ENCODE measurements at places on chromosomes 1 and 21. TPM values are rescaled to one million over a fixed set of nuclear protein-coding genes. Genes with fewer than 3 reads are reported as not detected.

- DNase-seq = no peak
Observed at GRCh38 chr1:166167572-166167925, 748 bp upstream of the FAM78B start.

GRCh38 chr1:230085178-230085515 is 18.1 kb downstream of the GALNT2 start:
- no peak for DNase-seq

DNA sequence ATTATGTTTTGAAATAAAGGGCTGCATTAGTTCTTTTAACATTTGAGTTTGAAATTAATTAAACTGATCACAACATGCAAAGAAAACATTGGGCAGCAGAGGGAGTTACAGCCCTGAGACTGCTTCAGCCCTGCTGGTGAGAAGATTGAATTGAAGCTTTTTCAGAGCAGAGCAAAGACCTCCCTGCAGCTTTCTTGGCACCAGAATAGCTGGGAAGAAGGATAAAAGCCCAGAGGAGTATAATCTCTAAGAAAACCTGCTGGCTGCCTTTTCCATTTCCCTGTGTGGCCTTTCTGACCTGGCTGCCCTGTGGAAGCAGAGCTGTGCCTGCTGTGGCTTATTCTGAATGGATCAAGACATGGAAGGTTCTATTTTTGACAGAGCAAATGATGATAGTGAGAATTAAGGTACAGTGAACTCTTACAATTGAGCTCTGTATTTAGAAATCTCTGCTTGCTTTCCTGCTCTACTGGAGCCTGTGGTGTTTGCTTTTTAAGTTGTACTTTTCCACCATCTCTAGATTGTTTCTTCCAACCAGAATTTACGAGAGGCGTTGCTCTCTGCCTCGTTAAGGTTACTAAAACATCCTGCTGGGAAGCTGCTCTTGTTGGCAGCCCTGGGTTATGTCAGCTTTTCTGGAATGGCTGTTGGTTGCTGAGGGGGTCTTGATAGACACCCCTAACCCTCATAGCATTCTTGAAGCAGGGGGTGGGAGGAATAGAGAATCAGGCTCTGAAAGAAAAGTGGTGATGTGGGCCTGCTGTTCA is 9.9 kb downstream of the SNRPE start:
- DNase-seq = no peak

GRCh38 chr1:193438771-193439170 is 252.4 kb upstream of the B3GALT2 start:
- DNase-seq = no peak

DNA sequence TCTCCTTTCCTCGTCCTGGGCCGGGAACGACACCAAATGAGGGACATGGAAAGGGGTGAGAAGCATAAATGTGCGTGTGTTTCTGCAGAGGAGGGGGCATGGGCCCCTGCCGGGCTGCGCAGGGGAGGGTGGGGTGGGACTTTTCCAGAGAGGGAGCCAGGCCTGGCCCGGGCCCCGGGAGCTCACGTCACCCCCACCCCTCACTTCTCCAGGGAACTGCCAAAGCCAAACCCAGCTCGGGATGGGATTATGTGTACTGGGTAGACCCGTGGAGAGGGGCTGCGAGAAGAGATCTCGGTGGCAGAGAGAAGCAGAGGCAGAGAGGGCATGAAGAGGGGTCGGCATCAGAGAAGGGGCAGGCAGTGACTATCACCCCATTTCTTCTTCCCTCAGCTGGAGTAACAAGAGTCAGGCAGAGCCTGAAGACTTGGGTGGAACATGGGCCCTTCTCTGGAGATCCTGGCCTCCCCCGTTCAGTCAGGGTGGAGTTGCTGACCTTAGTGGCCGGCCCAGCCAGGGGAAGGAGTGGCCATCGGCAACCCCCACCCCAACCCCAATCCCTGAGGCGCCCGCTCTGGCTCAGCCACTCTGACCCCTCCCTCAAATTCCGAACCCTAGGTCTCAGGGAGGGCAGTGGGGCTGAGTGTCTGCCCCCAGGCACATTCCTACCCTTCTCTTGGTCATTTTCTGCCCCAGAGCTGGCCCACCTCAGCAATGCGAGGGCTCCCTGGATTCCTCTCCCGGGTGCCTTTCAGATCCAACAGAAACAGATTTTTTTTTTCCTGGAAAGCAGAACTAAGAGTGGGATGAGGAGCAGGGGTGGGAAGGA is 1.2 kb downstream of the ADAMTSL4 start:
- no peak for DNase-seq

DNA sequence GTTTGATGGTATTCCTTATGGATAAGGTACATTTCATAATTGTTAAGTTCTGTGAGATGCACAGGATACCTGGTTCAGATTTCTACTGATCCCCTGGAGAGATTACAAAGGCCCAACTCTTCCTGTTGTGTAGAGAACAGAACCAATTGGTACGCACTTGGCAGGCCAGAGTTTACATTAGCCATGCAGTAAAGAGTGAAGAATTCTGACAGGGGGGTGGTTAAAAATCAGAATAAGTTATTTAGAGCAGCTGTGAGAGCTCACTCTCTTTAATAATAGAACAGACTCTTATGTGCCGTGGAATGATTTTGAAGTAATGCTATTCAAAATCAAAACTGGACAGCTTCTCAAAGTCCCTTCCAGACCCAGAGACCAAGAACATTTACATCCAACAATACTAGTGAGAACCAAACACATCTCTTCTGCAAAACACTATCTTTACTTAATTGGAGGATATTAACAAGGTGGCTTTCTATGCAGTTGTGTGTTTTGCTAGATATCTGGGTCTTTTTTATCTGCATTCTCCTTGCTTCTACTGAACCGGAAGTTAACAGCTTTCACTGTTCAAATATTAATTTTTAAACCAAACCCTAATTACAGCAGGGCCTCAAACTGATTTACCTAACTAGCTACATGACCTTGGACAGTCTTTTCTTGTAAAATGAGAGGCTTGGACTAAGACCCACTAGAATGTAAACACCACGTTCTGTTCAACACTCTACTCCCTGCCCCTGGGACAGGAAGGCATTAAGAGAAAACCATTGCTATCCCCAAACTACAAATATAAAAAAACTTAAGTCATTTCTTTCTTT is 4.0 kb downstream of the USP24 start:
- no peak for DNase-seq

DNA sequence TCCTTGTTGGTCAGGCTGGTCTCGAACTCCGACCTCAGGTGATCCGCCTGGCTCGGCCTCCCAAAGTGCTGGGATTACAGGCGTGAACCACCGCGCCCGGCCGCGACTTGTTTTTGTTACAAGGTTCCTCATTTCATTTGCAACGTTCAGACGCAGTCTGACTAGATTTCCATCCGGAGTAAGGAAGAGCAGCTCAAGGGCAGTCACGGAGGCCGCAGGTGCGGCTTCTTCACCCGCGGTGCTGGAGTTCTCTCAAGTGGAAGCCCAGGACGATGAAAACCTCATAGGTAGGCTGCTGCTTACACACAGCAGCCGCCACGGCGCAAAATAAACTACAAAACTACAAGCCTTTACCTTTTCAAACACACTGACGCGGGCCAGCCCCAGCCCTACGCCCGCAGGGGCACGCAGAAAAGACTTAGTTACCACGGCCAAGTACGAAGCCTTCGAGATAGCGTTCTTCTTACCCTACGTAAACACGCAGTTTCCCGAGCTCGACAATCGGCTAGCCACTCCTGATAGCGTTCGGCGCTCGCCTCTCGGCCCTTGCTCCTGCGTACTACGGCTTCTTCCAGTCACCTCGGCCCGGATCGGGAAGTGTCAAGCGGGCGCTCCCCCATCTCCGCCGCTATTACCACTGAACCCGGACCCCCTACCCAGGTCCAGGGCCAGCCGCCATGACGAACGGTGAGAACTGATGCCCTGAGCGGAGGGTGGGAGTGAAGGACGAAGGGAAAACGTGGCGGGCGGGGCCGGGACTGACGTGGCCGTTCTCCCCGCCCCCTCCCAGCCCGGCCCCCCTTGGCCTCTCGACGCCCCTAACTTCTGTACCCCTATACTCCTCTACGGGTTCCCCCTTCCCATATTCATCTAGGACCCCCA is at the start of gene TMEM167B:
TMEM167B (plus strand) TSS at position 569 of the 882 bp plus-strand sequence; CDS start at position 678, 109 bp downstream.
- peak; percentile 79 for DNase-seq

GRCh38 chr1:159239551-159240220 is 35.0 kb downstream of the ACKR1 start:
- DNase-seq = no peak

DNA sequence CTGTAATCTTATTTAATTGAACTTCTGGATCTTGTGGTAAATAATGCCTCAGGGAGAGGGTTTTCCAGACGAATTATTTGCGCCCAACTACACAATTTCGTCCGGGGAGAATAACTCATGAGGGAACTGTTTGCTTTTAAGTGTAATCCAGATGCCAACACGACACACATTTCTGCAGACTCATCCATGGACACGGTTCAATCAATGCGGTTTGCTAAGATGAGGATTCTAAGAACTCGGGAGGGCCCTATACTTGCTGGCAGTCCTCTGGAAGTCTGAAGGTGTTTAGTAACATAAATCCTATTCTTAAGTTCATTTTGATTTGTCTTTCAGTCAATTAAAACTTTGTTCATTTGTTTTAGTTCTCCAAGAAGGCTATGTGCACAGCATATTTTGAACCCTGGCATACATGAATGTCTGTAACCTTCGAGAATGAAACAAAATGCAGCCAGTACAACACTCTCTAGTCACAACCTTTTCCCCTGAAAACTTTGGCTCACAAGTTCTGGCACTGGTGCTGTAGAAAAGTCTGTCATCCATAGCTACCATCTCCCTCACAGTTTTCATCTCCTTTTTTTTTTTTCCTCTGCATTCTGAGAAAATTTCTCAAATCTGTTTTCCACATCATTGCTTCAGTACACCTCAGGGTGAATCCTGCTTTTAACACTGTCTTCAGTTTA is 38.8 kb downstream of the DIPK1A start:
- DNase-seq = no peak

DNA sequence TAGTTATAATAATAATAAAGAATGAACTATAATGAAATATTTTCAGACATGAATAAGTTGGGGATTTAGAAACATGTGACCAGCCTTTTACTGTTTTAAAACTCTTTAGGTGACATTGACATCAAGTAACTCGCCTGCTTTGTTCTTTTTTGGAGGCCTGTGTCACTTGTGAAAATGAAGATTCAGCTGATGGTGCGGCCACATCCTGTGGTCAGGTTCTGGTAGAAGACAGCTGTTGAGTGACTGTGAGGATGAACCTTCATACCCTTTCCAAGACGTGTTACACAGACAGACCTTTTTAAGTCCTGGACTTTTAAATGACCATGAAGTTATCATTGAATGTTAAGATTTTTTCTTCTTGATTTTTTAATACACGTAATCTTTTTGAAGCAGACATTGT is 10.3 kb downstream of the UTS2 start:
- no peak for DNase-seq

DNA sequence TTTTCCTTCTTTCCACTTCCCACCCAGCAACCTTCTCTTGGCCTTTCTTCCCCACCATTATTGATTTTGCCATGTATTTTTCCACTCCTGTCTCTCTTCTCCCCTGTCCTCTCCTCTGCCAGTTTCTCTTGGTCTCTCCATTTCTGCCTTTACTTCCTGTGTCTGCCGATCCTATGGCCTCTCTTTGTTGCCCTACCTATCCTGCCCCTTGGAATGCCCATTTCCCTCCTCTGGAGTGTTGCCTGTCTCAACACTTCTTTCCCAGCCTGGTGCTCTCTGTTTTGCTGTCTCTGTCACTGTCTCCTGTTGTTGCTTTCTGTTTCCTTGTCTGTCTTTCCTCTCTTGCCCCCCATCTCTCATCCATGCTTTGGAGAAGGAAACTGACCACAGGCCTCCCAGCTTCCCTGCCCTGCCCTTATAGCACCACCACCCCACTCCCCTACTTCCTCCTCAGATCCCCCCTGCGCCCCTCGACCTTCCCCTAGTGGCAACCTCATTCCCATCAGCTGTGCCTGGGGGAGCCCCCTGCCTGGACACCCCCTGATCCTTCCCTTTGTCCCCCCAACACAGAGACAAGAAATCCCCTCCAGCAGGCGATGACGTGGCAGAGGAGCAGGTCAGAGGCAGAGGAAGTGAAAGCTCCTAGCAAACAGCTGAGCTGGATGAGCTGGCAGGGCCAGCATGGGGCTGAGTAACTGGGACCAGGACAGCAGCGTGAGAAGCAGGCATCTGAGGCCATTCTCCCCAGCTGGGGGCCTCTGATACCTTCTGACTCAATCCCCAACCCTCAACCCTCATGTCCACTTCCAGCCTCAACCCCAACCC is 6.6 kb upstream of the ETV3L start:
- DNase-seq = peak; percentile 37

- no peak for DNase-seq
Observed at GRCh38 chr1:19756480-19756879, 43.2 kb downstream of the TMCO4 start.

CCDC185 gene
- not detected for total RNA-seq

ESRRG gene
- not detected for total RNA-seq

LCE2B gene
- not detected for total RNA-seq

CAMK1G gene
- not detected for total RNA-seq

LRRC40 gene
- 15.8 TPM for total RNA-seq

OR2AK2 gene
- total RNA-seq = not detected

CELA2A gene
- total RNA-seq = not detected

HUNK gene
- 1.5 TPM for total RNA-seq

Data from activated B cell treated with CpG ODN at 0.5 μM for 24 hours (primary cell).